ENCODE measurements at places on chromosomes 6 and 20. TPM values are rescaled to one million over a fixed set of nuclear protein-coding genes. Genes with fewer than 3 reads are reported as not detected.

LGSN gene
- total RNA-seq, result not detected

MOCS3 gene
- 13.1 TPM for total RNA-seq

TP53TG5 gene
- not detected for total RNA-seq

ACTL10 gene
- 2.4 TPM for total RNA-seq

PBOV1 gene
- total RNA-seq, result not detected

Data from melanocyte of skin (primary cell).